Astrocyte of the cerebellum (primary cell): ENCODE measurements at places on chromosomes 11 and 22.

DNA sequence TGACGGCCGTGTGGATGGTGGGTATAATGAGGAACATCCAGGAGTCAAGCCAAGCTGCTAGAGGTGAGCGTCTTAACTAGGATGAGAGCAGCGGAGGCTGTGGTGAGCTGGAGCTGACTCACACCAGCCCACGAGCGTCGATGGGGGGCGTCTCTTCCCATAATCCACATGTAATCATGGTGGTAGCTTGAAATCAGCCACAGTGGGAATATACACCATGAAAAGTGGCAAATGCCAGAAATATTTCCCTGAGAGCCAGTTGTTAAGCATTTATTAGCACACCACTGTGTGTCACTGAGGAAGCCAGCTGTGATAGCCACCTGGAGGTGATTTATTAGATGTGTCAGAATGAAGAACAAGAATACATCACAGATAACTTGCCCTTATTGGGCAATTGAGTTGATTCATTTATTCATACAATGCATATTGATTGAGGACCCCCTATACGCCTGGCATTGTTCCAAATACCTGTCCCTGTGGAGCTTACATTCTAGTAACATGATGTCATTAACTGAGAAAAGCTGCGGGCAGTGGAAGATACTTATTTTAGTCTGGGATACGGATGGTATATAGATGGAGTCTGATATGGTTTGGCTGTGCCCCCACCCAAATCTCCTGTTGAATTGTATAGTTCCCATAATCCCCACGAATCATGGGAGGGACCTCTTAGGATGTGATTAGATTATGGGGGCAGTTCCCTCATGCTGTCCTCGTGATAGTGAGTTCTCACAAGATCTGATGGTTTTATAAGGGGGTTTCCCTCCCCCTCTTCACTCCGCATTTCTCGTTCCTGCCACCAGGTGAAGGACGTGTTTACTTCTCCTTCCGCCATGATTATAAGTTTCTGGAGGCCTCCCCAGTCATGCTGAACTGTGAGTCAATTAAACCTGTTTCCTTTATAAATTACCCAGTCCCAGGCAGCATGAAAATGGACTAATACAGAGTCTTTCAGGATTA, 473.4 kb downstream of the METTL15 start:
- peak; percentile 84 for DNase-seq

DNA sequence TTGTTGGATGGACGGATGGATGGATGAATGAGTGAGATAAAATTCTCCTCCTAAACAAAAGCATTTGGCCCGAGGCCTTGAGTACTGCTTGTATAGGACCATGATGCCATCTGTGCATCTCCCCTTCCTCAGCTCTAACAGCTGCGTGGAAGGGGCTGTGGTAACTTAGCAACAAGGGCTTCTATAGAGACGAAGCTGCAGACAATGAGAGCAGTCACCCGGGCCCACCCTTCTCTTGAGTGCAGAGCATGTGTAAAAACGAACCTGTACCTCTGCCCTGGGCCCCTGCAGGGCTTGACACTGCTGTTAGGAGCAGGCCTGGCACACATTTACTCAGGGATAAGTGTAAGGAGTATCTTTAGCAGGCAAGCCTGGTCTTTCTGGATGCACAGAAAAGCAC, 391.5 kb downstream of the CADM1 start:
- DNase-seq = no peak

DNA sequence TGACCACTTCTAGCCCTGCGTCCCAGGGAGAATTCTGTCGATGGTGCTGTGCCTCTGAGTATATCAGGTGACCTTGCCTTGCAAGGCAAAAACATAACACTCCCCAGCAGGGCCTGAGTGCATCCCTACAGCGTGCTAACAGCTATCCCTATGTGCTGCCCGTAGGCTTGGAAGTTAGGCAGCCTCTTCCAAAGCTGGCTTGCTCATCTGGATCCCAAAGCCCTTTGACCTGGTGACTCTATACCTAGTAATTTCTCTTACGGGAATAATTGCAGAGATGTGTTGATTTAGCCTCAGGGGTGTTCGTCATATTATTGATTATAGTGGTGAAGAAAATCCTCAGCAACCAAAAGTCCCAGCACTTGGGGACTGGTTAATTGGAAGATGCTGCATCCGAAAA, 32.6 kb upstream of the CRYBB3 start:
- DNase-seq = no peak

- no peak for DNase-seq
These were observed 295.6 kb downstream of the DDX10 start for GRCh38 chr11:108960501-108960900.

DNA sequence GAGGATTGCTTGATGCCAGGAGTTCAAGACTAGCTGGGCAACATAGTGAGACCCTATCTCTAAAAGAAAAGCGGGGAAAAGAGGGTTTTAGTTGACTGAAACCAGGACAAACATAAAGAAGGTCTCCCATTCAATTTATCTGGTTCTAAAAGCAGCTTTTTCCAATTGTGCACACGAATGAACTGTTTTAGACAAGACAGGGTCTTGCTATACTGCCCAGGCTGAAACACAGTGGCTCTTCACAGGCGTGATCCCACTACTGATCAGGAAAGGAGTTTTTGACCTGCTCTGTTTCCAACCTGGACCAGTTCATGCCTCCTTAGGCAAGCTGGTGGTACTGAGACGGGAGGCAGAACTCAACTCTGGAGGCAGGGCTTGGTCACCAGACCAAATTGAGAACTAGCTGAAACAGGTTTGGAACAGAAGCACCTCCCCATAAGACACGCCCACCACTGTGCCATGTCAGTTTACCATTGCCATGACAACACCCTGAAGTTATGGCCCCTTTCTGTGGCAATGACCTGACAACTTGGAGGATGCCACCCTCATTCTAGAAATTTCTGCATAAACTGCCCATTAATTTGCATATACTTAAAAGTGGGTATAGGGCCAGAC, 2.8 kb upstream of the NUCB2 start:
- no peak for DNase-seq

DNA sequence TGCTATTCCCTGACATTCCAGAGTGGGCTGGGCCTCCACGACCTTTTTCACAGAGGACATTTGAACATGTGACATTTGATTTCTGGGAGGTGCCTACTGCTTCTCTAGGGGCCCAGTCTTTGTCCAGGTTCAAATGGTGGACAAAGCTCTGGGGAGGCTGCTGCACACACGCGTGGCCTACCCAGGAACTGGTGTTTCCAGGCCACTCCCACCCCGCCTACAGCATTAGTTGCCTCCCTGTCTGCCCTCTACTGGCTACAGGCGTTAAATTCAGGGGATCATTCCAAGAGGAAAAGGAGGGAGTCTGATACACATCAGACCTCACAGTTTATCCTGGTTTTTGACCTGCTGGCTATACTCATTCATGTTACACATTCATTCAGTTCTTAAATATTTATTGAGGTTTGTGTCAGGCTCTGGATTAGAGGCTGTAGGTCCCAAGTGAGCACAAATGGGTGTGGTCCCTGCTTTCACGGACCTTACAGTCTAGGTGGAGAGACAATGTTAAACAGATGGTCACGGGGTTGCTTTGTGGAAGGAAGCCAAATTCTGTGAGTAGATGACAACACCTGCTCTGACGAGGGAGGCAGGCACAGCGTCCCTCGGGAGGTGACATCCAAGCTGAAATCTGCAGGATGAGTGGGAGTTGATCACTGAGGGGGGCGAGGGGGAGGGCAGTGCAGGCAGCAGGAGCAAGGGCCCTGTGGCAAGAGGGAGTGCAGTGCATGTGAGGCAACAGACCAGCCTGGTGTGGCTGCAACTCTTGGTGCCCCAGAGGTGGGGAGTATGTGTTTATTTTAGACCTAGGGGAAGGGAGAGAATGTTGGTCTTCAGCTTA, 11.8 kb downstream of the TUB start:
- peak; percentile 31 for DNase-seq

- DNase-seq = no peak
These were observed 44.3 kb downstream of the MICAL3 start for GRCh38 chr22:17980015-17980590.

DNA sequence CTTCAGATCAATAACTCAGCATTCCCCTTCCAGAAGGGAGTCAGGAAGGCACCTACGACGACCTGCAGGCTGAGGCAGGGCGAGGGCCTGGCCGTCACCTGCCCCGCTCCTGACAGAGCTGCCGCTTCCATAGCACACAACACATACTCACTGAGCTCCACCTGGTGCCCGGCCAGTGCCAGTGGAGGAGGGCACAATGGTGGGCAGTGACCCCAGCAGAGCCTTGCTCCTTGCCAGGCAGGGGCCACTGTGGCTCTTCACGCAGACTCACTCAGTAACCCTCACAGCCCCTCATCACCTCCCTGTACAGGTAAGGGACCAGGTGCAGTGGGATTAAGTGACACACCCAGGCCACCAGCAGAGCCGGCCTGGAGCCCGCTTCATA, 24.6 kb downstream of the LRFN4 start:
- no peak for DNase-seq

- no peak for DNase-seq
These were observed 319.3 kb upstream of the B3GAT1 start for GRCh38 chr11:134731213-134731961.

- no peak for DNase-seq
These were observed 744 bp upstream of the MCM5 start for GRCh38 chr22:35399114-35399677.

DNA sequence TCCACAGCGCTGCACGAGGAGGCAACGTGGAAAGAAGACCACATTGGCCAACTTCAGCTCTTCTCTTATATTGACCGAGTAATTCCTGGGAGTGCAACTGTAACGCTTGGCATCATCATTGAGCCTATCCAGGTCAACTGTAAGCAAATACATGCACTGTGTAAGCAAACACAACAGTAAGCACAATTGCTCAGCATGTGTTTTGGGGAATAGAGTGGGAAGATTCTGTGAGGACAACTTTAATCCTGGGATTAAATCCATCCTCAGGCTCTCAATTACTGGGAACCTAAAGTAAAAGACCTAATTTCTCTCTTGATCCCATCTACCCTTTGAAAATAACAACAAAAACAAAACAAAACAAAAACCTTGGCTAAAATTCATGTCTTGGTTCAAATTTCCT, 109.5 kb upstream of the DDI1 start:
- no peak for DNase-seq

GRCh38 chr11:15735706-15736105, 620.6 kb downstream of the SOX6 start:
- no peak for DNase-seq

- DNase-seq = no peak
These were observed 3.0 kb upstream of the SORL1 start for GRCh38 chr11:121449123-121449522.

GRCh38 chr11:20656901-20657300, 12.5 kb upstream of the NELL1 start:
- no peak for DNase-seq

GRCh38 chr11:46721286-46721685, 2.3 kb downstream of the F2 start:
- DNase-seq = no peak

DNA sequence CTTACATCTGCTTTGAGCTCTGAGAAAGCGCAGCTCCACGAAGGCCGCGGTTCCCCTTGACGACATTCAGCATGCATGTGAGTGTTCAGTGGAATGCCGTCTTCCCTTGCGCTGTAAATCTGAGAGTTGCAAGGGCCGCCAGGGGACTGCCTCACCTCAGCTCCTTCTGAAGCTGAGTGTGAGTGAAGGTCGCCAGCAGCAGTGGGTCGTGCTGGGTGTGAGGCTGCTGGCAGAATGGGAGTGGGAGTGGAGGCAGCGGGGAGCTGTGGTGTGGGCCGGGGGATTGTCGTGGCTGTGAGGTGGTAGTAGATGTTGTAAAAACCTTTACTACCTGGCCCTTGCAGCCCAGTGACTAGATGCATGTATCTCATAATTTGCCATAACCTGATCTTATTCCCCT, 65.2 kb downstream of the PPP6R2 start:
- DNase-seq = no peak

GRCh38 chr22:17675584-17675983, 37.0 kb downstream of the BCL2L13 start:
- no peak for DNase-seq

- no peak for DNase-seq
These were observed 127.4 kb downstream of the TTC17 start for GRCh38 chr11:43486141-43486540.

DNA sequence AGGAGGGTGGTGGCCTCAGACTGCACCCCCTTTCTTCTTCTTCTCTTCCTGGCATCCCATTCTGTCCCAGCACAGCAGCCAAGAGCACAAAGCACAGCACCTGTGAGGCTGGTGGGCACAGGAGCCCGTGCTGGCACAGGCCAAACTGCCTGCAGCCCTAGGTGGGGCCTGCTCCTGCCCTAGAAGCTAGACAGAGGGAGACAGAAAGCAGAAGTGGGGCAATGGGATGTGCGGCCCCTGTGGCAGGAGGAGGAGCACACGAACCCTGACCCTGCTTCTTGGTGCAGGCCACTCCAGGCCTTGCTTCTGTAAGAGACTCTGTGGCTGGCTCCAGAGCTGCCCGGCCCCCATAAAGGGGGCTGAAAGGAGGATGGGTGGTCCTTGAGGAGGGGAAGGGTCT, 3.9 kb upstream of the PTS start:
- no peak for DNase-seq

DNA sequence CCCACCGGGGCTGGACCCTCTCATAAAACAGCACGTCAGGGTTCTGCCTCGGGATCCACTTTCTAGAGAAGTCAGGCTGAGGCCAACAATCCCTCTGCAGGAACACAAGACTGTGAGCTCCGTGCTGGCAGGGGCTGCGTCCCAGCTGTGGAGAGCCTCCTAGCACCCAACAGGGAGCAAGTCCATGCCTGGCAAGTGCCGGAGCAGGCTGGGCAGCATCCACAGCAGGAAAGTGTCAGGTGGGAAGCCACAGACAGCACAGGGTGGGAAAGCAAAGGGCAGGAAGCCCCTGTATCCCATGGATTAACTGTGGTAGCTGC, 682.3 kb downstream of the TBC1D22A start:
- no peak for DNase-seq

DNA sequence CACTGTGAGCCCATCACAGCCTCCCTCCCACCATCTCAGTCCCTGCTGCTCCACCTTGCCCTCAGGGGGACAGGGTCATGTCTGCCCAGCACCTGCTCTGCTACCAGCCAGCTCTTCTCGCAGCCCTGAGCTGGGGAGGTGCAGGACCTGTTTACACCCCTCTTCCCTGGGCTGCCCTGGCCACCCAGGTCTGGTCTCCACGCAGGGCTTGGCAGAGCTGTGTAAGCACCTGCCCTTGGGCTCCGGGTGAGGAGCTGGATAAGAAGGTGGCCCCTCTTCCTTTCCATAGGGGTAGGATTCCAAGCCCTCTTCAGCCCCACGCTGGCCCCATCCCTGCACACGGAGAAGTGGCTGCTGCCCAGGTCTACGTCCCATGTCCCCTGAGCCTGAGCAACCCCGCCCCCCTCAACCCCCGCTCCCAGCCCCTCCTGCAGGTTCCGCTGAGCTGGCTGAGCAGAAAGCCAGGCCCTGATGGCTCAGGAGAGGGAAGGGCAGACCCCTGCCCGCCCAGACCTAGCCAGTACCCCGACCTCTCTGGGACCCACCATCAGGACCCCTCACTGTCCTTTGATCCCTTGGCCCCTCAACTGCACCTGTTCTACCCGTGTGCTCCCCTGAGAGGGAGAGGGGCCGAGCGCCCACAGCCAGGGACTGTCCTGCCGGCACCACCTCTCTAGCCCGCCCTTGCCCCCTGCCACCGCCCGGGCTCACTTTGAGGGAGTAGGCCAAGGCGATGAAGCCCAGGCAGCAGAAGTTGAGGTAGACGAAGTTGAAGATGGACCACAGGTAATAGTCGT, 3.2 kb downstream of the IFITM10 start:
- no peak for DNase-seq
